NCI-H1694 (cell line): ENCODE measurements at places on chromosomes 3 and 15.

DNA sequence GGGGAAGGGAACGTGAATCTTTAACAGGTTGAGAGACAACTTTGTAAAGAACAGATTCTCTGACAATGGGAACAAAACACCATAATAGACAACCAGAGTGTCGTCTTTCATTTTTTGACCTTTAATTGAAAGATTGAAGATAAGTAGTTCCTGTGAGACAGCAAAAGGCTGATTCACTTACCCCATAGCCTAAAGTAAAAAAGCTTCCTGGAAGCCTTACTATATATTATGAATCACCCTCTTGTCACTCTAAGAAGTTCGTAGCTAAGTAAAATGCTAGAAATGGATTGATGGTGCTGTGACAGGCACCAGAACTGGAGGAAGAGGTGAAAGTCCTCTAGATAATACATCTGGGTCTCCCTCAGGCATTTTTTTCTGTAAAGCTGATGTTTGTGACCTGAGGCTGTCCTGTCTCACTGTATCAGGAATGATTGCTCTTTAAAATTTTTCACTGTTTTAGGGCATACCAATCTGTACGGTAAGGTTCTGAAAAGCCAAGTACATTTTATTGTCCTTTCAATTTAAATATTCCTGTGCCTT is 824.6 kb upstream of the SEMA6D start:
- no peak for DNase-seq

GRCh38 chr15:79562899-79563298 is 130.8 kb downstream of the MINAR1 start:
- no peak for DNase-seq

GRCh38 chr15:100919481-100920405 is 586 bp downstream of the LRRK1 start:
- DNase-seq, result no peak

DNA sequence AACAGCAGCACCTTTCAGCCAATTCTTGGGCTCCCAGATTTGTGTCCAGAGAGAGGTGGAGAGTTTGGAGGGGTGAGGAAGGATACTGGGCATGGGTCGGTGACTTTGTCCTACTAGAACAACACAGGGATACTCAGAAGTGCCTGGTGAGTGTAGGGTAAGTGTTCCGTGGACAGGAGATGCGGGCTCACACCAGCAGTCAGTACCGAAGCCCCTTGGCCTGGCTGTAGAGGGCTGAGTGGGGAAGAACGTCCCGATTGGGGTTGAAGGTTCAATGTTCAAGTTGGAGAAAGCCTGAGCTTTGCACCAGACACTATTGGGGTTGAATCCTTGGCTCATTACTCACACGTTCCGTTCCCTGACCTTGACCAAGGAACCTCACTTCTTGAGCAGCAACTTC is 40.8 kb upstream of the SLC6A11 start:
- DNase-seq, result no peak

DNA sequence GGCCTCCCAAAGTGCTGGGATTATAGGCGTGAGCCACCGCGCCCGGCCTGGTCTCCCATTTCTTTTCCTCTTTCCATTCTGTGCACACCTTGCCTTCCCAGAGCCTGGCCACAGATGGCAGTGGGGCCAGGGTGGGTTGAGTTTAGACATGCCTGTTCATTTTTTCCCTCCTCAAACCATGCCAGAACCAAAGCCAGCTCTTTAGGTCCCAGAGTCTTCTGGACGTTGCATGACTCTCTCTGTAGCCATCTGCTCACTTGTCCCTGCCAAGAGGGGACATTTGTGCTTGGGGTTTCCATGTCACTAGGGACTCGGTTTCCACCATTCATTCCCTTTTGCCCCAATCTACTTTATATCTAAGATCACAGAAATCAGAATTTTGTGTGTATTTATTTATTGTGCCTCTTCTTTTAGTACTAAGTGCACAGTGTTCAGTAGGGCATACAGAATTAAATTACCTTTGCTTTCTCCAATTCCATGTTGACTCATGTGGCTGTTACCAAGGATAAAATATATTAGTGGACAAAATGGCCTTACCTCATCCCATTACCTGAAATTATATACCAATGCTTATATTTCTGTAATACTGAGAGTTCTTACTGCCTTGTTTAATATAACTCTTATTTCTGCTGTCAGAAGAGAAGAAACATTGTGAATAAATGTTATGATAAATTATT is 49.6 kb downstream of the USP13 start:
- DNase-seq, result no peak

DNA sequence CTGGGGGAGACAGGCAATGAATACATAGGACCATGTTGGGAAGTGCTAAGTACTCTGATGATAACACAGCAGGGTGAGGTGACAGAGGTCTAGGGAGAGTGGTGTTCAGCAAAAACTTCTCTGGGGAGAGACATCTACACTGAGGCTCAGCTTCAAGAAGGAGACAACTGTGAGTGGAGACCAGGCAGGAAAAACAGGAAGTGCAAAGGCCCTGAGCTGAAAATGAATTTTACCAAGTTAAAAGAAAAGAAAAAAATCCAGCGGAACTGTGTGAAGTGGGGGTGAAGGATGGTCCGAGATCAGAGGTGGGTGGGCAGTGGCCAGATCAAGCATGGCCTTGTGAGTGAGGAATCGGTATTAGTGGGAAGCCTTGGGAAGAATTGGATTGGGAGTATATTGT is 110.1 kb upstream of the CLSTN2 start:
- DNase-seq, result no peak

- no peak for DNase-seq
Measured at GRCh38 chr15:35673093-35673684, 127.2 kb upstream of the DPH6 start.

DNA sequence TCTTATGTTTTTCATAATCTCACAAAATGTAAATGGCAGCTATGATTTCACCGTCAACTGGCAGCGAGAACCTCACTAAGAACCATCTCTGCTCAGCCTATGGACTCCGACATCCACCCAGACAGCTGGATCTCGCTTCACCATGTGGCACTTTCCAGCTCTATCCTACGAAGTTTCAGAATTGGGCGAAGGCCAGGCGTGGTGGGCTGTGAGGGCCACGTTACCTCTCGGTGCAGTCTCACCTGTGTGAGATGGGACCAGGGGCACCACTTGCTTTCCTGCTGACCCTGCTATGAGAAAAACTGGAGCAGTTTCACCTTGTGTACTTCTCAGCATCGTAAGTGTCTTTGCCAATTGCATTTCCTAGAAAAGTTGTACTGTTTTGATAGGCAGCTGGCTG is 32.3 kb downstream of the CHDH start:
- no peak for DNase-seq

GRCh38 chr3:25817107-25817506 is 27.2 kb downstream of the OXSM start:
- DNase-seq, result no peak

DNA sequence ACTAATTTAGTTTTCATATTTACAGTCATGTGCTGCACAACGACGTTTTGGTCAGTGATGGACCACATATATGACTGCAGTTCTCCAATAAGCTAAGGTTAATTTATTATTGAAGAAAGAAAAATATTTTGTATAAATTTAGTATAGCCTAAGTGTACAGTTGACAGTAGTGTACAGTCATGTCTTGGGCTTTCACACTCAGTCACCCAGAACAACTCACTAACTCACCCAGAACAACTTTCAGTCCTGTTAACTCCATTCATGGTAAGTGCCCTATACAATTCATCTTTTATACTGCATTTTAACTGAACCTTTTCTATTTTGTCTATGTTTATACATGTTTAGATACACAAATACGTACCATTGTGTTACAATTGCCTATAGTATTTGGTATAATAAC is 3.8 kb upstream of the GABRR3 start:
- DNase-seq, result no peak

DNA sequence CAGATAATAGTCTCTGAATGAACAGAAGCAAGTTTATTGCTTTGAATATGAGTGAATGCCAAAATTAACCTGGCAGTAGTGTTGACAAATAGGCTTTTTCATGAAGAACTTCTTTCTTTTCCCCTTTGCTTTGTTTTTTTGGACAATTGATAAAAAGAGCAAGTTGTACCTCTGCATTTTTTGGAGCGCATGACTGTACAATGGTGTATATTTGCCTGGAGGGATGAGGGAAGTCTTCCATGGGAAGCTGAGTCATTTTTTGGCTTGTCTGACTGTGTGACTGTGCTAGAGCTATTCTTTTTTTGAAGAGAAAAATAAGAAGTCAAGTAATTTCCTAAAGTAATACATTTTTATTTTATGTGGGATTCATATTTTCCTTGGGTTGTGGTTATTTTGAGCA is 186.9 kb downstream of the KLHL25 start:
- DNase-seq, result no peak

- no peak for DNase-seq
Measured at GRCh38 chr3:150870406-150870805, 34.8 kb downstream of the MINDY4B start.

GRCh38 chr3:131716007-131716406 is 213.2 kb upstream of the MRPL3 start:
- no peak for DNase-seq

GRCh38 chr3:150823277-150823676 is 60.3 kb upstream of the SIAH2 start:
- DNase-seq, result no peak

DNA sequence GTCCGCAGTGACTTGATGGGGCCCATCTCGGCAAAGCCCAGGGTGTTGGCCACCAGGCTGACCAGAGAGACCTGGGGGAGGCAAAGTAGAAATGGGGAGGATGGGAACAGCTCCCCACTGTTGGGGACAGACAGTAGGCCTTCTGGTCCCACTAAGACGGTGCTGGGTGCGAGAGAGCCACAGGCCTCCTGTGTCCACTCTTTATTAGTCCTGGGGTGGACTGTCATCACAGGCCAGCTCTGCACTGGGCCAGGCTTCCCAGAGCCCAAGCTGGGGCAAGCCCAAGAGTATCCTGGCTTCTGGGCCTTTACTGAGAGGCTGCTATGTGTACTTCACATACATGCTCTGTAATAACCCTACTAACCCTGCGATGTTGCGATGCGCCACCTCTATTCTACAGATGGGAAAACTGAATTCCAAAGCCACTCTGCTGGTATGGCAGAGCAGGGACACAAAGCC is 66.4 kb downstream of the EXOG start:
- DNase-seq, result no peak

GRCh38 chr3:25433868-25434267 is 5.8 kb downstream of the RARB start:
- DNase-seq, result no peak

DNA sequence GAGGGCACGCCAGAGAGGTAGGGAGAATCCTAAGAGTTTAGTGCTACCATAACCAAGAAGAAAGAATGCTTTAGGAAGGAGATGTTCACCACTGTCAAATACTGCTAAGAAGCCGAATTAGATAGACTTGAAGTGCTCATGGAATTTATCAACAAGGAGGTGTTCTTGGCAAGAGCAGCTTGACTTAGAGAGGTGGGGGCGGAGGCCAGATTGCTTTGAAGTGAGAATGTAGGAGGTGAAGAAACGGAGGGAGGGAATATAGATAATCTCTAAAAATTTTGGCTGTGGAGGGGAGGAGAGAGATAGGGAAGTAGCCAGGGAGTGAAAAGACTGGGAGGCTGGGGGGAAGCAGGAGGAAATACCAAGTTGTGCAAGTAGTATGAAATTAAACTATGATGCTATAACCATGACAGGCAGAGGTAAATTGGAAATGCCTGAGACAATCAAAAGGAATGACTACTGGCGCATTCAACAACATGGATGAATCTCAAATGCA is 35.5 kb downstream of the GADL1 start:
- DNase-seq, result no peak

DNA sequence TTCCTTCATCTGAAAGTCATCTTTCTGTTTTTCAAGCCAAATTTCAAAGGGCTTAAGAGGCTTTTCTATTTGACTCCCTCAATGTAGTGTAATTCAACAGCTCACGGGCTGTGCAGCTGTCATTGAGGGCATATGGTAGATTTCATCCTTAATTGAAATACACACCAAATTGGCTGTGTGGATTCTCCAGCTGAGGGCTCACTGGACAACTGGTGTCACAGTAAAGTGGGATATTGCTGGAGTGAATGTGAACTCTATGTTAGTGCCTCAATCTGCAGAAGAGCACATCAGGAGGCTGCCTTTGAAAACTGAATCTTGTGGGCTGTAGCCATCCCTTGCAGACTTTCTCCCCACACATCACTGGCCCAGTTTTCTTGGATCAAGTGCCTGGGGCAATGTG is 120.1 kb downstream of the GALK2 start:
- DNase-seq, result no peak

DNA sequence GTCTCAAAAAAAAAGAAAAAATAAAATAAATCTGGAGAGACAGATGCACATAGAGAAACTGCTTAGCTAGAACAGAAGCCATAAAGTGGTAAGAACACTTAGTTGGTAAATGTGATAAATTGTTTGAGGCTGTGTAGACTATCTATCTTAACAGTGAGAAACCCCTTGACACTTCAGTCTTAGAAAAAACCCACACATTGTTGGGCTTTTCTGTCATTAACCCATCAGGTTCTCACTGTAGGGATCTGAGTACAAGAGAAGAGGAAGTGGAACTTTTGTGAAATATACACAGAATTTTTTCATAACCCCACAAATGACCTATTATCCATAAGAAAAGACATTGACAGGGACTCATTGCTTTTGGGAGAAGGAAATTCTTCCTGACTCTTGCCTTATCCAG is 24.4 kb downstream of the TP63 start:
- no peak for DNase-seq

DNA sequence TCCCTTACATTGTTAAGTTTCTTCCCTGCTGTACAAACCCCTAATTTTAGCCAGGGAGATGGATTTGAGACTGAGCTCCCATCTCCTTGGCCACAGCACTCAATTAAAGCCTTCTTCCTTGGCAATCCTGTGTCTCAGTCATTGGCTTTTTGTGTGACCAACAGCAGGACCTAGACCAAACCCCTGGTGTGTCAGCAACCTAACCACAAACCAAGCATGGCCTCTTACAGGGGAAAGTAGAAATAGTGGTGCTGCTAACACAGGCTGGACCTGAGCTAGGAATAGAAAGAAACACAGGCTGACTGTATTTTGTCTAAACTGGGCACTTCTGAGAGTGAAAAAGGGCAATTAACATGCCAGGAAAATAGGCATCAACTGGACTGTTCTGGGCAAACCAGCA is 37.9 kb downstream of the PPCDC start:
- DNase-seq, result no peak

DNA sequence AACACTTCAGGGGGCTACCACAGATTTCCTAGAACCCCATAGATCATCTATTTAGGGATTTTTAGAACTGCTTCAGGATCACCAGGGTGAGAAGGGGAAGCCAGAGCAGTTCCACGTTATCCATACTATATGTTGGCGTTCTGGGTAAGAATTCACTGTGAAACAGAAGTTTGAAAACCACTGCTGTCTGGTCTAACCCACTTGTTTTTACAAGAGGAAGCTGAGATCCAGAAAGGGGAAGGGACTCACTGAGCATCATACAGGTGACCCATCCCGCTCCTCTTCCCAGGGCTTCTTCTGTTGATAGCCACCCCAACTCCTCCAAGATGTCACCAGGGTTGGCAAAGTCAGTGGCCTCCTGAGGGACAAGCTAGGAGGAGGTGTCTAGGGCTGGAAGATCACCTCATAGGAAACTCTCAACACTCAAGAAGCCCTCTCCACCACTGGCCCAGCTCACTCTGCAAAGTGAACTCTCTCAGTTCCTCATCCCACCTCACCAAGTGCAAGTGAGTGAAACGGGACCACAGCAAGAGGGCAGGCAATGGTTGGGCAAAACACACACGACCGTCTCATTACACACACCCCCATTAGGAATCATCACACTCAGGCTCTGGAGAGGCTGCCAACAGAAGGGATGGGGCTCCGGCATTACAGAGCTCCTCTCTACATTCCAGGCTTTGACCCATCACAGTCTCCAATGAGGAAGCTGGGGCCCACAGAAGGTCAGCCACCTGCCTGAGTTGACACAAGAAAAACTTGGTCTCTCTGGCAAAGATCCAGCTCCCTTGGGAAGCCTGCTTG is 1.8 kb downstream of the DAPK2 start:
- no peak for DNase-seq
